Activated effector memory CD4-positive, alpha-beta T cell treated with Interleukin-2 at 50 U/mL for 16 hours (primary cell): ENCODE measurements at places on chromosomes 7 and 10.

GRCh38 chr10:9853405-9854355, 1164.0 kb upstream of the CELF2 start:
- no peak for DNase-seq

GRCh38 chr7:76330261-76330660, 27.8 kb downstream of the HSPB1 start:
- DNase-seq = no peak

DNA sequence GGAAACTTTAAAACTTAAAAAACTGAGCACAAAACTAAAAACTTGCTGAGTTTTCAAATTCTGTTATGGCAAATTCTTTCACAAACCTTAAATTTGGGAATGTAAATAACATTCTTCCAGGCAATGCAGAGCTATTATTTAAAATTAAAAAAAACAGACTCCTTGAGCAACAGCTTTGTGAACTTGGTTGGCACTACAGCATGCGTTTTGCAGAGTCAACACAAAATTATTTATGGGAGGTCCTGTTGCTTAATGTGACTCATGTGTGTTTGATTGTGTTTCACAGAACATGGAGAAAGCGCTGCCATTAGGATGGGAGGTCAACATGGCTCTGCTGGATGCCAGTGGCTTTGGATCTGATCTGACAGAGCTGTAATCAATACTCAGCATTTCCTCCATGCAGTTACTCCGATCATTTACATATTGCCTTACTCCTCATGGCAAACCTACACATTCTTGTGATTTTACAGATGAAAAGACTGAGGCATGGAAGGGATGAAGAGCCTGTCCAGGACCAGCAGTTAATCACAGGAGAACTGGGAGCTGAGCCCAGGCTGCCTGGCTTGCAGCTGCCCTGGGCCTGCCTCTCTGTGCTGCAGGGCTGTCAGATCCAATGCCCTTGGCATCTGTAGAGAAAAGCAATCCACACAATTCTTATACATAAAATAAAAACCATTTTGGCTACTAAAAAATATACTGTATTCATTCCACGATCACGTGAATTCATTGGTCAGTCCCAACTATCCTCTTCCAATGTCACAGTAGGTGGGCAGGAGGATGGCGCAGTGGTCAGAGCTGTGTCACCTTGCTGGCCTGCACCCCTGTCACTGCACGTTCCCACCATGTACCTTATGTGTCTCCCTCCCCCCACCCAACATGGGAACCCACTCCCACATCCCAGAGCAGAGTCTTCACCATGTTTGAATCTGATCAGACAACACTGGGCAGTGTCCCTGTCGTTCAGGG, 200.9 kb downstream of the CXCL12 start:
- DNase-seq = no peak

DNA sequence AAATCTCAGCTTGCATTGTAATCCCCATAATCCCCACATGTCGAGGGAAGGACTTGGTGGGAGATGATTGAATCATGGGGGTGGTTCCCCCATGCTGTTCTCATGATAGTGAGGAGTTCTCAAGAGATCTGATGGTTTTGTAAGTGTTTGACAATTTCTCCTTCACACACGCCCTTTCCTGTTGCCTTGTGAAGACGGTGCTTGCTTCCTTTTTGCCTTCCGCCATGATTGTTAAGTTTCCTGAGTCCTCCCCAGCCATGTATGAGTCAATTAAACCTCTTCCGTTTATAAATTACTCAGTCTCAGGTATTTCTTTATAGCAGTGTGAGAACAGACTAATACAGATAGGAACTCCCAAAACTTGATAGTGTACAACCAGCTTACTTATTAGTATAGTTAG, 98.6 kb downstream of the CREM start:
- no peak for DNase-seq

DNA sequence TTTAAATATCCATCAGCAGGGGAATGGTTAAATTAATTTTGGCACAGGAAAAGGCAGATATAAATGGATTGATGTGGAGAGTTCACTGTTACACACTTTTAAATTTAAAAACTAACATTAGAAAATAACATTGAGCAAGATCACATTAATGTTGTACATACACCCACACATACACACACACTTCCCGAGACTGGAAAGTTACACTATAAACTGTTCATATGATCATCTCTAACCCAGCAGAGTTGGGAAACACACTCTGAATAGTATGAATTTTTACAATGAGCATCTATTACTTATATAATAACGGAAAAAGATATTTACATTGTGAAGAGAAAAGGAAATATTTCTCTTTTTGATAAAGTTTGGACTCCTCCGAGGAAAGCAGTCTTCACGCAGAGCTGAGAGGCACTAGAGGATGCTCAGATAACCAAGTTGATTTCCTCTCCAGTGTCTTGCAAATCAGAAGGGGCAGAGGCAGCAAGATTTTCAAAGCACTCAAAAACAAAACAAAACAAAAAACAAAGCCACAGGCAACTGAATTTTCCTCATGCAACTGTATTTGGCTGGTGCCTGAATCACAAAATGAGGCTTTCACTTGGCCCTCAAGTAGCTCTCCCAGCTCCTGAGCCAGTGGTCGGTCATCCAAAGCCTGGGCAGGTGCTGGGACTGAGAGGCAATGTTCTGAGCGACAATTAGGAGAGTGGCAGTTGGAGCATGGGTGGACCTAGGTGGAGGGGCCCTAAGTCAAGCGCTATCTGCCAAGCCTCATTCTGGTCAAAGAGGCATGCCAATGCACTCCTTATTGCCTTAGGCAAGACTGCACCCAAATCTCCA, 10.5 kb upstream of the GATAD1 start:
- no peak for DNase-seq

- no peak for DNase-seq
Measured at GRCh38 chr10:26855186-26855585, 5.6 kb downstream of the ABI1 start.

DNA sequence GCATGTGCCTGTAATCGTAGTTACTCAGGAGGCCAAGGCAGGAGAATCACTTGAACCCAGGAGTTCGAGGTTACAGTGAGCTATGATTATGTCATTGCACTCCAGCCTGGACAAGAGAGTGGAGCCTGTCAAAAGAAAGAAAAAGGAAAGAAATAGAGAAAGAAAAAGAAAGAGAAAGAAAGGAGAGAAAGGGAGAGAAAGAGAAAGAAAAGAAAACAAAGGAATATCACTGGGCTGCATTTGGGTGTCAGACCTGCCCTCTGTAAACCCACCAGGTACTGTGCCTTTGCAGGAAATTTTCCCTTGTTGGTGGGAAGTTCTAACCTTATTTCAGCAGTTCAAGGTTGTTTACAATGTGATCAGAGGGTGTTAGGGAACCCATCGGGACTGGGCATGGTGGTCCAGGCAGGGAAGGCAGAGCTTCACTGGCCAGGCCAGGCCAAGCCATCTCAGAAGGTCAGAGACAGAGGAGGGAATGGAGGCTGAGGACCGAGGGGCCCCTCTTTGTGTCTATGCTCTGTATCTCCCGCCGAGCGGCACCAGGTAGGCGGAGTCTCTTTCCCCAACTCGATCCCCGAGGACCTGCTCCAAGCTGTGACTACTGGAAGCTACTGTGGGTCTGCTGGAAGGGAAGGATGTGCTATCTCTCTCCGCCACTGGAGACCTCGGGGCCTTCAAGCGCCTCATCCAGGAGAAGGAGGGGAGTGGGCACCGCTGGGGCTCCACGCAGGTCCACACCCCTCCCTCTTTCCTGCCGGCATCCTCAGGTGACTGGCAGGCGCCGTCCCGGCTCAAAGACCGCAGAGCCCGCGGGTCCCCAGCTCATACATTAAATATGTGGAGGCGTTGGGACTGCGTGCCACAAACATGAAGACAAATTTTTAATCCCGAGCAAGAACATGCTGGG, 15.2 kb upstream of the KAZALD1 start:
- DNase-seq = no peak

- no peak for DNase-seq
Measured at GRCh38 chr10:1153251-1153763, 97.1 kb downstream of the WDR37 start.

GRCh38 chr10:124883510-124884321, 58.2 kb upstream of the ZRANB1 start:
- DNase-seq = no peak

DNA sequence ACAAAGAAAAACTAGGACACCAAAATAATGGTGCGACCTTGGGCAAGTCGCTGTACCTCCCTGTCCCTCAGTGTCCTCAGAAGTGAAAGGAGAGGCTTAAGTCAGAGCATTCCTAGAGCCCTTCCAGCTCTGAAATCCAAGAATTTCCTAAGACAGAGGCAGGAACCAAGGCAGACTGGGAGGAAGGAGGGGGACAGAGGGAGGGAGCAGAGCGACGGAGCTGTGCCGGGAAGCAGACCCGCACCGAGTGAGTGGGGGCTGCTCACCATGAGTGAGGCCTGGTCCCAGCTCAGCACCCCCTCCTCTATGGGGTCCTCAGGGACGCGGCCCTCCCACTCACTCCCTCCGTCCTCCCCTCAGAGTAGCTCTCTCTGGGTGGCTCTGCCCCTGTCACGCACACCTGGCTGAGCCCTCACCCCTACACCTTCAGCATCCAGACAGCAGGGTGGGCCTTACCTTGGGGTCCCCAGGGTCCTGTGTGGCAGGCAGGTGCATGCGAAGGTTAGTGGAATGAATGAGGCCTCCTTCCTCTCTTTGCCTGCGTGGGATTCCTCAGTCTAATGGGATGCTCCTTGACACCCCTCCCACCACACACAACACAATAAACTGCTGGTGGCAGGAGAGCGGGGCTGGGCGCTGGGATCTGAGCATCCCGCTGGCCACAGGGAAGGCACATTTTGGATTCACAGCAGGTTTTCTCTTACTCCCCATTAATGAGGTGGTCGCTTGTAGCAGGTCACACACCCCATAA, 4.6 kb upstream of the SMARCD3 start:
- no peak for DNase-seq

DNA sequence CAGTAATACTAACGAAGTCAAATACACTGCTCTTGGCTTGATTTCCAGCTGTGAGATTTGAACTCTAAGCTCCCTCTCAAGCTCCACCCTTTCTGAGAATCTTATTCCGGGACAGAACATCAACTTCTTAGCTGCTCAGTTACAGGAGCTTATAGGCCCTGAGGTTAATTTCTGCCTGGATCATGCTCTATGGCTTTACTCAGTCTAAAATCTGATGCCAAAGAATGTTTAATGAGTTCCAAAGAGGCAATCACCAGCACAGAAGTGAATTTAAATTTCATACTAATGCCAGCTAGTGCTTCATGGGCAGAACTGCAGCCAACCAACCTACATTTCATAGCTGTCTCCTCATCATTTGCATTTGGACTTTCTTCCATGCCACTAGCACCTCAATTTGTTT, 707.2 kb downstream of the MAGI2 start:
- no peak for DNase-seq

- no peak for DNase-seq
Measured at GRCh38 chr7:123635551-123636359, 19.9 kb upstream of the LMOD2 start.

DNA sequence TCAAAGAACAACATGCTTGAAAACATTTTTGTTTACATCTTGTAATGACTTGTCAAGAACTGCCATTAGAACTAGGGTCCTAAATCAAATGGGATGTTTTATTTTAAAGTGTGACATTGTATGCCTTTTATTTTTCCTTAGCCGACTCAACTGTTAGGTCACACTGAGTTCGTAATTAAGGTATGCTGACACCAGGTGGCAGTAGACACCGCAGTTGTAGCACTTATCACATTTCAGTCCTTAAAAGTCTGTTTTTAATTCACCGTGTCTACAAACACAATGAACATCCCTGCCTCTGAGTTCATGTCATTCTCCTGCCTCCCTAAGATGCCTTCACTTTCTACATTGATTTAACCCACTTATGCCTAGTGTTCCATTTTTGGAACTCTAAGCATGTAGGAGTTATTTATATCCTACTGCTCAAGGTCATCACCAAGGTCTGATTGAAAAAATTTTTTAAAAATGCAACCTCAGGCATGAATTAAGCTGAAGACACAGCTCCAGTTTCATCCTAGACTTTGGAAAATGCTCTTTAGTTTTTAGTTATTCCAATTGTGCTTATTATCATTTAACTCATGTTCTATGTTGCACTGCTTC, 186.1 kb downstream of the BMPER start:
- no peak for DNase-seq

DNA sequence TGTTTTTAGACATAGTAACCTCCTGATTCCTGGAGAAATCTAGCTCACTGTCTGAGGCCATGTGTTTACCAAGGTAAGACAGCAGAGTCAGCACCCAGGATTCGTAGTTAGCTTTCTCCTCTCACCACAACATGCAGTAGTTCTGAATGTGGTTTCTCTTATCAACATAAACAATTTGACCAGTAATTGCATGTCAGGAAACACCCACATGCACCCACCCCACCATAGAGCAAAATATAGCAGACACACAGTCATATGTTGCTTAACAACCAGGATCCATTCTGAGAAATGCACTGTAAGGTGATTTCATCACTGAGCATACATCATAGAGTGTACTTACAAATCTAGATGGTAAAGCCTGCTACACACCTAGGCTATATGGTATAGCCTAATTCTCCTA, 1004.0 kb downstream of the ANKRD7 start:
- no peak for DNase-seq

GRCh38 chr7:151472644-151473380, 32.9 kb upstream of the CRYGN start:
- no peak for DNase-seq

DNA sequence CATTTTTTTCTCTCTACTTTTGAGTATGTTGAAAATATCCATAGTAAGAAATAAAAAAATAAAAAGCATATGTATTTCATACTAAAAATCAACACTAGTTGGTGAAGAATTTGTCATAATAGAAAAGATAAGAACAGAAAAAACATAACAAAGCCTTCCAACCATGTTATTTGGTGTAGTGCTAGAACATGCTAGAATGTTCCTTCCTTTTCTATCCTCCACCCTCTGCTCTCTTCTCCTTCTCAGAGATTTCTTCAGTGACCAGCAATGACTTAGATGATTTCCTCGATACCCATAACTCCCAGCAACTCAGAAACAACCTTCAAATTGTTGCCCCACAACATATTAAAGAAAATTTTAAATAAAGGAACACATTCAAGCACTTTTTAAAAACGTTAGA, 2.6 kb downstream of the ZC3HAV1 start:
- no peak for DNase-seq

DNA sequence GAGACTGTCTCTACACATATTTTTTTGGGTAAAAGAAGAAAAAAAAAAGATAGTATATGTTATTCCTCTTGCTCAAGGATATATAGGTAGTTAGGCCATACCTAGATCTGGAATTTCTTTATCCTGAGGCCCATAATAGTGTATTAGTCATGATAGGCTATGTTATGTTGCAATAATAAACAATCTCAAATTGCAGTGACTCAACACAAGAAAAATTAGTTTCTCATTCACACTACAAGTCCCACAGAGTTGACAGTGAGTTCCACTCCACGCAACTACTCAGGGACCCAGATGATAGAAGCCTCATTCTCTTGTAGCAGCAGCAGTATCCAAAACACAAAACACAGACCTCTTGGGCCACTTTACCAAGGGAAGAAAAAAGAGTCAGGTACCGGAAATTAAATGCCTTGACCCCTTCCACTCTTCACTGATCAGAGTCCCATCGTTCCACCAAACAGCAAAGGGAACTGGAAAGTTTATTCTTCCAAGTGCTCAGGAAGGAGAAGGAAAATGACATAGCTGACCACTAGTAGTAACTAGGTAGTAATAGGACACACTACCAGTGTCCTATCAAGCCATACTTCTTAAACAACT, 7.4 kb upstream of the C10orf67 start:
- DNase-seq = no peak

- DNase-seq = no peak
Measured at GRCh38 chr7:22255342-22255741, 101.6 kb downstream of the RAPGEF5 start.
